ENCODE measurements at places on chromosomes 11 and 22.

- no peaks in the 10 kb centered on the region for H3K36me3 ChIP-seq
- H3K4me3 ChIP-seq: no peak overlapping the region
- peak; percentile 87 for DNase-seq
- no peaks in the 10 kb centered on the region for H3K4me1 ChIP-seq
- peaks cover 25% of the 10 kb centered on the region for H3K27me3 ChIP-seq
- H3K27ac ChIP-seq: peak overlapping the region; percentile 46
These were observed 64.2 kb downstream of the RASSF10 start for GRCh38 chr11:13073119-13073981.

- no peak overlapping the region for H3K4me3 ChIP-seq
- DNase-seq: no peak
- H3K27me3 ChIP-seq: no peaks in the 10 kb centered on the region
- H3K4me1 ChIP-seq: no peaks in the 10 kb centered on the region
These were observed 16.6 kb upstream of the BCR start for GRCh38 chr22:23163665-23164064.

DNA sequence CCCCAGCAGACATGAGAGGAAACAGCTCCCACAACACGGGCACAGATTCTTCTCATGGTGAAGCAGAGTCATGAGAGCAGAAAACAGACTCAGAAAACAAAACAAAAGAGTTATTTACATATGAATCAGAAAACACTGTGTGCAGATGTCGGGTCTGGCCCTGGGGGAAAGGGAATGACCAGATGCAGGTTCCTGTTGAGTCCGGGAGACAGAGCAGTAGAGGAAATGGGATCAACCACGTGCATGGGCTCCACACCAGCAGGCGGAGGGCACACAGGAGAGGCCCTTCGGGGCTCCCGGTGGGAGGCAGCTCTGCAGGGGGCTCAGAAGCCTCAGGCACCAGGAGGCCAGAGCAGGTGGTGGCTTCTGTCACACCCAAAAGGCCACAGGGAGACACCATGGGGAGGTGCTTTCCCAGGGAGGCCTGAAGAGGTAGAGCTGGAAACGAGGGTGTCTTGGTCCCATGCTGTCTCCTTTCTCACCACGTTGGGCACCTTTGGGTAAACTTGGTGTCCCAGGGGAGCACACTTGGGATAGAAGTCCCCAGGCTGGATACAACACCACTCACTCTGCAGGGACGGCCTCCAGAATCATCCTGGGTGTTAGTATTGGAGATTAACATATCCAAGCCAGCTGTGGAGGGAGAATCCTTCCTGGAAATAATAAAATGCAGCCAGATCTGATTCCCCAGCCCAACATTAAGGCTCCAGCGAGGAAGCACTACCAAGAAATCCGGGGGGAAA, 764.7 kb downstream of the BRD1 start:
- H3K27me3 ChIP-seq: no peaks in the 10 kb centered on the region
- H3K4me1 ChIP-seq: no peaks in the 10 kb centered on the region
- H3K36me3 ChIP-seq: no peaks in the 10 kb centered on the region
- H3K27ac ChIP-seq: no peak overlapping the region
- DNase-seq: no peak
- no peak overlapping the region for H3K4me3 ChIP-seq

DNA sequence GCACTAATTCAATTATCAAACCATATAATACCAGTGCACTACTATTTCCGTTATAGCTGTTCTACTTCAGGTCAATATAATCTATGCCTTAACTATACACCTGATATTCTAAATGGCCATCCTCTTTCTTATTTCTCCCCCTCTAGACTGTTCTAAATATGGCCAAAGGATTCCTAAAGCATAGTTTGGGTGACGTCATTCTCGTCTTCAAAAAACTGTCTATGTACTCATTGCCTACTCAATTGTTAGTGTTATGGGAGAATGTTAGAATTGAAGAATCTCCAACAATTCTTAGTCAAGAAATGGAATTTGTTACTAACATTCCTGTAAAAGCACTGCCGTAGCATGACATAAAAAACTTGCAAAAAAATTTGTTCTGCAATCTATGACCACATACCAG, 431.1 kb upstream of the ANO3 start:
- no peak overlapping the region for H3K4me3 ChIP-seq
- no peaks in the 10 kb centered on the region for H3K27me3 ChIP-seq
- DNase-seq: no peak
- H3K36me3 ChIP-seq: no peaks in the 10 kb centered on the region

GRCh38 chr11:68843052-68843561, 1.4 kb upstream of the CPT1A start:
- no peak overlapping the region for H3K27ac ChIP-seq
- no peaks in the 10 kb centered on the region for H3K36me3 ChIP-seq
- DNase-seq: no peak

DNA sequence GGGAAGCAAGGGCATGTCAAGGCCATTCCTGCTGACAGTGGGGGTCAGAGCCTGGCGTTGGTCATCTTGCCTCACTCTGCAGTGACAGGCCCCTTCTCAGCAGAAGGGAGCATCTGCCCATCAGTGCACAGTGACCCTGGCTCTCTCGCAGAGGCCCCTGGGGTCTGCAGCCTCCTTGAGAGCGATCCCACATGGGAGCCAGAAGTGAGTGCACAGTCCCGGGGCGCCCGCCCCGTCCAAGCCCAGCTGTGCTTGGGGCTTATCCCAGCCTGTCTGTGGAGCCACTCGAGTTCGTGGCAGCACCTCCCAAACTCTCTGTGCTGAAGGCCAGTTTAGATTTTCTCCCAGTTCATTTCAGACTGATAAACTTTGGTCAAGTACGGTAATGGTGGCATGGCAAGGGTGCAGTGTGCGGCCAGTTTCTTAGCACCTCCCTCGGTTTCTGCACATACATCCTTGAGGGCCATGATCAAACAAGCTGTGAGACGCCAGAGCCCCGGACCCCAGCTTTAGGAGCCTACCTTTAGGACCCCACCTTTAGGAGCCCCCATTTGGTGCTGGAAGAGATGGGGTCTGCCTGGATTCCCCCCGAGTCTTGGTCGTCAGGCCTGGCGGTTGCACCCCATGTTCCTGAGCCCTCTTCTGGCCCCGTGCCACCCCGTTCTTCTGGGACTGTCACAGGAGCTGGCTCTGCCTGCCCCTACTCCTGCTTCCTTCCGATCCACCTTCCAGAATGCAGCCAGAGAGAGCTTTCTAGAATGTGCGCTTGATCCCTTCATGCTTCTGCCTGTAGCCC, 369.4 kb downstream of the TBC1D22A start:
- H3K4me1 ChIP-seq: no peaks in the 10 kb centered on the region
- H3K27me3 ChIP-seq: no peaks in the 10 kb centered on the region
- no peak for DNase-seq
- no peaks in the 10 kb centered on the region for H3K36me3 ChIP-seq
- H3K4me3 ChIP-seq: no peak overlapping the region

GRCh38 chr22:46286941-46287872, 9.5 kb upstream of the GTSE1 start:
- no peaks in the 10 kb centered on the region for H3K4me1 ChIP-seq
- H3K27ac ChIP-seq: no peak overlapping the region
- H3K4me3 ChIP-seq: no peak overlapping the region
- peaks cover 11% of the 10 kb centered on the region for H3K36me3 ChIP-seq
- DNase-seq: no peak
- H3K27me3 ChIP-seq: no peaks in the 10 kb centered on the region

DNA sequence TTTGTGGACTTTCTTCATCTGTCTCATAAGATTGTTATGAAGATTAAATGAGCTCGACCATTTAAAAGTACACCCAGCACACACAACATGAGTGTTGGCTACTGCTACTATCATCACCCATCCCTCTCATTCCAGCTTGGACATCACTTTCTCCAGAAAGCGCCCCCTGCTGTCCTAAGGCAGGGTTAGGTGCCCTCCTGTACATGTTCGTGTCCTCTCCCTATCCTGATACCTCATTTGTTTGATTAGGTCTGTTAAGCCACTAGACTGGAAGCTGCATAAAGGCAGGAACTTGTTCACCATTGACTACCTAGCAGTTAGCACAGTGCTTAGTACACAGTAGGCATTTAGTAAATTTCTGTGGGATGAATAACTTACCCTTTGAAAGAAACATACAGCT, 85.5 kb downstream of the ENTHD1 start:
- no peak overlapping the region for H3K27ac ChIP-seq
- H3K36me3 ChIP-seq: no peaks in the 10 kb centered on the region
- no peaks in the 10 kb centered on the region for H3K4me1 ChIP-seq

DNA sequence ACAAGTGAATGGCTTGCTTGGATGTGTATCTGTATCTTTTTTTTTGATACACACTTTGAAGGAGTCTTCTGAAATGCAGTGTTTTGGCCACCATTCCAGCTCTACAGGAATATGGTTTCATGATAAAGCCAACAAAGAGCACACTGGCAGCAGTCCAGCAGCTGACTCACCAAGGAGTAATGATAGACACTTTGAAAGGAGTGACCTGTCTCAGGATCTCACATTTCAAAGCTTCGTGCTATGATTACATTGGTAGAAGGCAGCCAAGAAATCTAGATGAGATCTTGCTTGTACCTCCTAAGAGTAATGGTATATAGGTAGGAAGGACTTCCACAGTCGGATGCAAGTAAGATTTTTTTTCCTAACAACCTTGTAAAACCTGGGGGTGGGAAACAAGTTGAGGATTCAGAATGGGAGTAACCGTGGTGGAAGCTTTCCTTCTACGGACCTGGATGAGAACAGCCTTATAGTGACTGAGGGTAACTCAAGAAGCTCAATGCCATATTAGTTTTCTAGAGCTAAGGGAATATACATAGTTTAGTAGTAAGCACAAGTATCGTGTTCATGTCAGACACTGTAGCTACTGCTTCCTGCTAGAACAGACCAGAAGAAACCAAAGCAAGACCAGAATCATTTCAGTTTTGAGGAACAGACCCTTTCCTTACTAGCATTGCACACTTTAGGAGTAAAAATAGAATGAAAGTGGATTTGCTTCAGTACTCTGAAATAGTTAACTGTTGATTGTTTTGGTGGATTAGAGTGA, 25.0 kb downstream of the MTMR3 start:
- H3K4me1 ChIP-seq: peaks cover 21% of the 10 kb centered on the region
- no peak overlapping the region for H3K4me3 ChIP-seq
- H3K27me3 ChIP-seq: no peaks in the 10 kb centered on the region
- peak; percentile 97 for DNase-seq

GRCh38 chr11:33742249-33742851, 6.1 kb upstream of the CD59 start:
- no peaks in the 10 kb centered on the region for H3K27me3 ChIP-seq
- H3K4me1 ChIP-seq: peaks cover 3% of the 10 kb centered on the region
- DNase-seq: no peak
- no peaks in the 10 kb centered on the region for H3K36me3 ChIP-seq

DNA sequence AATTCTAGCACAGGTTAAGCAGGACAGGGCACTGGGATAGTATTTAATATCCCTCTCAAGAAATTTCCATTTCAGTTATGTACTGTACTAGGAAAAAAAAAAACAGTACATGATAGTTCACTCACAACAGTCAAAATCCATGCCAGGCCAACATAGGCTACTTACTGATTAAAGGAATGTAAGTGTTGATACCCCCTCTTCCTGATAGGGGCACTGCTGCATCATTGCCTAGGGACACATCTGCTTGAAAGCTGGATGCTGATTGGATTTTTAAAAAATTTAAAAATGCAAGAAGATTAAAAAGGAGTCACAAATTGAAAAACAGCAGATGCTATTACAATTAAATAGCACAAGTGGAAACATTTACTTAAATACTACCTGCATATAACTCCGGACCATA, 43.4 kb downstream of the APOL5 start:
- H3K4me3 ChIP-seq: no peak overlapping the region
- no peak for DNase-seq
- H3K36me3 ChIP-seq: peaks cover 52% of the 10 kb centered on the region
- H3K27me3 ChIP-seq: no peaks in the 10 kb centered on the region

GRCh38 chr11:14012846-14013245, 50.3 kb downstream of the SPON1 start:
- no peak overlapping the region for H3K4me3 ChIP-seq
- H3K4me1 ChIP-seq: peaks cover 11% of the 10 kb centered on the region
- DNase-seq: peak; percentile 38
- H3K36me3 ChIP-seq: no peaks in the 10 kb centered on the region
- H3K27me3 ChIP-seq: peaks cover 2% of the 10 kb centered on the region

DNA sequence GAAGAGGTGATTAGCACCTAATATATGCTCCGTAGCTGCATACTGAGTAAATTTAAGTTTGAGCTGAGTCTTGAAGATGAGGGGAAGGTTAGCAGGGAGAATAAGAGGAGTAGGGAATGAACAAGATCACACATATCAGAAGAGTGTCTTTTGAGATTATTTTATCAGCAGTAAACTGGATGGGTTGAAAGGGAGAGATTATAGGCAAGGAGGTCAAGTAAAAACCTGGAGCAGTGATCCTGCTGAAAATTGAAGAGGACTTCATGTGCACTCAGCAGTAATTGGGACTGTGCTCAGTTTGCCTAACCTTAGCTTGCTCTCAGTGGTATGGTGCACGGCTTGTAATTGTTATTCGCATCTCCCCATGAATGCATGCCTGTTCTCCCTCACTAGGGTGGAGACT, 79.5 kb upstream of the PICALM start:
- no peak overlapping the region for H3K27ac ChIP-seq
- H3K36me3 ChIP-seq: no peaks in the 10 kb centered on the region
- peaks cover 19% of the 10 kb centered on the region for H3K4me1 ChIP-seq
- H3K4me3 ChIP-seq: no peak overlapping the region
- H3K27me3 ChIP-seq: no peaks in the 10 kb centered on the region

DNA sequence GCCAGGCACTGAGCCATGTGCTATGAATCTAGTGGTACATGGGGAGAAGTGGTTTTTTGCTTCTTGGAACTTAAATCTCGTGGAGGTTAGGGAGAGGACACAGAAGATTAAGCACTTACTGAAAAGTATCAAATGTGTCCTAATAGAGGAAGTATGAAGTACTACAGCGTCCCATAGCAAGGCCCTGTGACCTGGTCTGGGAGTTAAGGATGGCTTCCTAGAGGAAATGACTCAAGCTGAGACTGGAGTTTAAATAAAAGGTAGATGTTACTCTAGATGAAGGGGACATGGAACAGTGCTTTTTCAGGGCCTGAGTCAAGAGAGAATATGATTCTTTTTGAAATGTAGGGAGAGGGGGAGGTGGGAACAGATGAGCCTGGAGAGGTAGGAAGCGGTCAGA, 202.9 kb downstream of the GRIK4 start:
- peaks cover 2% of the 10 kb centered on the region for H3K27me3 ChIP-seq
- no peak overlapping the region for H3K27ac ChIP-seq
- peaks cover 16% of the 10 kb centered on the region for H3K4me1 ChIP-seq
- no peak overlapping the region for H3K4me3 ChIP-seq
- no peak for DNase-seq

GRCh38 chr11:18699269-18699596, 654 bp downstream of the TMEM86A start:
- peaks cover 8% of the 10 kb centered on the region for H3K4me1 ChIP-seq
- peak overlapping the region; percentile 47 for H3K4me3 ChIP-seq

- H3K4me1 ChIP-seq: no peaks in the 10 kb centered on the region
- no peak for DNase-seq
- H3K36me3 ChIP-seq: no peaks in the 10 kb centered on the region
- no peak overlapping the region for H3K4me3 ChIP-seq
These were observed 87.3 kb downstream of the PACS1 start for GRCh38 chr11:66157182-66157864.

GRCh38 chr22:43230571-43230970, 43.6 kb upstream of the TTLL12 start:
- H3K27ac ChIP-seq: no peak overlapping the region
- H3K4me3 ChIP-seq: no peak overlapping the region
- no peaks in the 10 kb centered on the region for H3K36me3 ChIP-seq
- no peaks in the 10 kb centered on the region for H3K4me1 ChIP-seq

GRCh38 chr11:8532475-8532874, 61.6 kb downstream of the STK33 start:
- H3K4me3 ChIP-seq: no peak overlapping the region
- H3K36me3 ChIP-seq: no peaks in the 10 kb centered on the region
- H3K27ac ChIP-seq: no peak overlapping the region
- no peaks in the 10 kb centered on the region for H3K4me1 ChIP-seq
- H3K27me3 ChIP-seq: no peaks in the 10 kb centered on the region

Measured in astrocyte (in vitro differentiated cells and primary cell).